Stimulated activated CD4-positive, alpha-beta T cell treated with anti-CD3 and anti-CD28 coated beads, TNF-alpha, amount 100 ng/mL, for 48 hours (primary cell): ENCODE measurements at places on chromosomes 1 and 21.

- no peak for DNase-seq
These were observed 15.5 kb downstream of the BLZF1 start for GRCh38 chr1:169383449-169383848.

- no peak for DNase-seq
These were observed 151.8 kb upstream of the ST6GALNAC5 start for GRCh38 chr1:76715474-76715873.

- no peak for DNase-seq
These were observed 516.6 kb downstream of the SMYD3 start for GRCh38 chr1:245990315-245991022.

GRCh38 chr1:220680085-220680687, 10.0 kb upstream of the C1orf115 start:
- DNase-seq = no peak

DNA sequence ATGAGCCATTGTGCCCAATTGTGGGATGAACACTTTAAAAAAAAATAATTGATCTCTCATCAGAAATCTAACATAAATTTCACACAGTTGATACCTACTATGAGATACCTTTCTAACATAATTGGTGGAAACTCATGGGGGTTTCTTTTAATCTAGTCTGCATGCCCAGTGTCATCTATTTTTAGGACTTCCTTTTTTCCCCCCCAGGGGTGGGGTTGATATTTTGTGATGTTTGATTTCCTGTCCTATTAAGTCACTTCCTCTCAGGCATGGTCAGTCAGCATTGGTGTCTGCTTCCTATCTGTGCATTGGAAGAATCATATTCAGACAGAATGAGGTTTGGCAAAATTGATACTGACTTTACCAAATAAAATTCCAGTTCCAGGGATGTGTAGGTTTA, 21.5 kb downstream of the NFYC start:
- DNase-seq = no peak

GRCh38 chr1:151294742-151295462, 12.8 kb downstream of the ZNF687 start:
- no peak for DNase-seq

DNA sequence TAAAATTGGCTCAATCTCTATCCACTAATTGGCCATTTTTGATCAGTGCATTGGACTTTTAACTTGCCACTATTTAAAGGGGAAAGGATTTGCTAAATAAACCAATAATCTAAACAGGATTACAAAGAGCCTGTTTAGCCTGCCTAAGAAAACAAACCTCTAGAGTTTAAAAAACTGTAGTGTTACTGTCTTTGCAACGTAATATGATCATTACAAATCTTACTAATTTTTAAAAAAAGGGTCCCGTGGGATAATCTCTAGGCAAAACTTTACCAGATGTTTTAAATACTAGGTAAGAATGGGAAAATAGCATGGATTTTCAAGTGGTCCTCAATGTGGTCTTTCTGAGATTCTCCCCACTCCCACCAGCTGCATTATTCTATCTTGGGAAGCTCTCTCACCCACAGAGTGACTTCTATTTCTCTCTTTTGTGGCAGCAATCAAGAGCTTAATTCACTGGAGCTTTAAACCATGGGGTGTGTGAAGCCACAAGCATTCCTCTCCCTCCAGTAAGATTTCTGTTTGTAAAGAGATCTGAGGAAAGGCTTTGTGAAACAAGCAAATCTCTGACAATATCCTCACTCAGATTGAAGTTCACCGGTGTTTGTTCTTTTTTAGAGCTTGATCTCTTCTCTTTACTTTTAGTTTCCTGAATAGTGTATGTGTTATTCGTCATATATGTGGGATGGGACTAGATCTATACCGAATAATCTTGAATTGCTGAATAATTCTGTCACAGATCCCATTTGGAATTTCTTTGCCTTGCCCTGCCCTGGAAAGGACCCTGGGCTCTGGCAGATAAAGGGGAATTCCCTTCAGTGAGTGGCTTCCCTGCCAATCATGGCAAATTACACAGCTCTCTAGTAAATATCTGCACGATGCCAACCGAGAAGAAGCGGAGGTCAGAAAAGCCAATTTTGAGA, 132.2 kb downstream of the TLR5 start:
- DNase-seq = no peak

DNA sequence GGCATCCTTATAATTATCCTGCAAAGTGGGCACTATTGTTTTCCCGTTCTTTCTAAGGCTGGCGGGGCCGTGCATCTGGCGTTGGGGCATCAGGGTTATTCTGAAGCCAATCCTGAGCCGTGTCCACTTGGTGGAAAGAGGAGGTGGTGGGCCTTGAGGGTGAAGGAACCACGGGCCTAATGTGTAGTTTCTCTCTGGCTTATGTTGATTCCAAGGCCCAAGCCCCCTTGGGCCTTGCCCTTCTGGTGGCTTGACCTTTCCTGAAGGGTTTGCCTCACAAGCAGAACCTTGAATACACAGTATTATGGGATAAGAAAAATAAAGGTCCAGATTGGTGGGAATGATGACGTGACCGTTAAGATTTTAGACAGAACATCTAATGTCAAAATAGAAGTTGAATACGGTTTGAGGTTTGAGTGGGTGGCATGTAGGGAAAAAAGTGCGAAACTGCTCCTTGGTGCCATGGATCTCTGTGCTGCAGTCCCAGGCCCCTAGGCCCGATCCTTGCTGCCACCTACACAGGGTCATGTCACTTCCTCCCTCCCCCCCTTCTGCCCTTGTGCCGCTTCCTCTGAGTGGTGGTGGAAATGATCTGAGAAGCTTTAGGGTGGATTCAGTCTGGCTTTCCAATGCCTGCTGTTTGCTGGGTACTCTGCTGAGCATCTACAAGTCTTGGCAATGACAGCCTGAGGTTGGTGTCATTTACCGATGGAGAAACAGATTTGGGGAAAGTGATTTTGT, 90.5 kb downstream of the PRDM2 start:
- no peak for DNase-seq
